Right ventricle myocardium superior (tissue), 1 donor: ENCODE measurements at places on chromosomes 6 and 20.

- DNase-seq: no peak
These were observed 194.8 kb upstream of the ZNF217 start for GRCh38 chr20:53788253-53789022.

DNA sequence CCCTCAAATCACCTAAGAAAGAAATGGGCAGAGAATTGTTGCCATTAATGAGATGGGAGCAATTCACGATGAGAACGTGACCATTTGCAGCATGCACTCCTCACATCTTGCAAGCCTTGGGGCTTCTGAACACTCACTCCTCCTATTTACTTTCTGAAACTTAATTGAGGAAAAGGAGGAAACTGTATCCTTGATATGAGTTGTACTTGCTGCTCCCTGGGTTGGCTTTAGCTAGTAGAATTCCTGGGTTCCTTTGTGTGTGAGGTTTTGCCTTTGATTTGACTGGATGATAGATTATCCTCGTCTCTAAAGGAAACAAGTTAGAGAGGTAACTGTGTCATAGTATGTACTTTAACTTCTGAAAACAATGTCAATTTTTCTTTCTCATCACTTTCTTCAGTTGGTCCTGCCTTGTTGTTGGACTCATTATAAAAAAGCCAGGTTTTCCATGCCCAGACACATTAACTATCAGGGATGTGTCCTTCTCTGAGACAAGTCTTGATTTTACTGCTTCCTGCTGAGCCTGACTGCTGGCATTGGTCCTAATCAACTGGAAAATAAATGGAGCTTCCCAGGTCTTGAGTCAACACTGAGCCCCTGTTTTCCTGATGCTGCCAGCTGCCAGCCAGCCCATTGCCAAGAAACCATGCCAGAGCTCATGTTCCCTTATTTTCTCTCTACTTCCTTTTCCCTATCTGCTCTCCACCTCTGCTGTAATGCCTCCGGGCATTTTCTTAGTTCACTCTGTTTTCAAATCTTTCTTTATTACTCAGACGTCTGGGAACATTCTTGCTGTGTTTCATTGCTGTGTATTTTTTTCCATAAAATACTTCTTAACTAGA lies 6.0 kb upstream of the MRAP2 start:
- no peak for DNase-seq

- DNase-seq: peak; percentile 82
These were observed 65.9 kb downstream of the PTPN1 start for GRCh38 chr20:50575865-50576720.

DNA sequence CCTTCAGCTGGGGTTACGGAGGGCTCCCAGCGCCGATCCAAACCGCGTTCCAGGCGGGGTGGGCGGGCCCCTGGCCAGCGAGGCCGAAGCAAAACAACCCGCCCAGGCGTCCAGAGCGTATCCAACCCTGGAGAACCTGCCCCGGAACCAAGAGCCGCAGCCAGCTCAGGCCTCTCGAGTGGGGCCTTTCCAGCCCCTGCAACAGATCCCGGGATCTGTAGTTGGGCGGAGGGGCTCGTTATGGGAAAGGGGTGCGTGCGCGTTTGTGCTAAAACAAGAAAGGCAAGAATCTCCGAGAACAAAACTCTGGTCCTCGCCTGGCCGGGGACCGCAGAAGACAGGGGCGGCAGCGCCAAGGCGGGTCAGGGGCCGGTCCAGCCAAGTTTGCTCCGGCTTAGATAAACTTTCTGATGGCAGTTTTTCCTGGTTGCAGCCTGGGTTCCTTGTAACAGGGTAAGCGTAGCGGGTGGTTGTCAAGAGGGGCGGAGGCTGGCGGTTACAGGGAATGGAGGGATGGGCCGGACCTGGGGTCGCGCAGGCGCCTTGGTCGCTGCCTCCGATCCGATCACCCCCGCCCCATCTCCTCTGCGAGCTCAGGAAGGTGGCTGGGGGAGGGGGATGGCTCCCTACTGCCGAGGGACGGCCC lies 448 bp upstream of the RIN2 start:
- DNase-seq: peak; percentile 94

GRCh38 chr6:168411793-168412192 lies 29.2 kb upstream of the SMOC2 start:
- DNase-seq: no peak

DNA sequence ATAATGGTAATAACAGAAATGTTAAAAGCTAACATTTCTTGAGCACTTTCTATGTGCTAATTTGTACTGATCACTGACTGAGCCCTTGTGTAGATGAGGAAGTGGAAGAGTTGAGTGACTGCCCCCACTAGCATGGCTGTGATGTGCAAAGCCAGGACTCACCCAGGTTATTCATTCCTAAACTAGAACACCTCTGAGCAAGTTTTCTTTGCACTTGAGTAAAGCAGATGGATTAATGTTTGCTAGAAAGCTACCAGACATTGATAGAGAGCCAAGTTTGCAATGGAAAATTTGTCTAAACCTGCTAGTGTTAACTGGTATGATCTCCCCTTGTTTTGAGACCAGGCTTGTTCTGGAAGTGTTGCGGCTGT lies 467.4 kb upstream of the PLCB4 start:
- DNase-seq: no peak
